Right ventricle myocardium inferior (tissue), 1 donor: ENCODE measurements at places on chromosomes 7 and 10. TPM values are rescaled to one million over a fixed set of nuclear protein-coding genes. Genes with fewer than 3 reads are reported as not detected.
A peak's percentile ranks its signal among the peaks of the same experiment; 100 is the strongest.

Gene PILRB
- total RNA-seq, result 9.2 TPM

Gene CPEB3
- 14.1 TPM for total RNA-seq

DNA sequence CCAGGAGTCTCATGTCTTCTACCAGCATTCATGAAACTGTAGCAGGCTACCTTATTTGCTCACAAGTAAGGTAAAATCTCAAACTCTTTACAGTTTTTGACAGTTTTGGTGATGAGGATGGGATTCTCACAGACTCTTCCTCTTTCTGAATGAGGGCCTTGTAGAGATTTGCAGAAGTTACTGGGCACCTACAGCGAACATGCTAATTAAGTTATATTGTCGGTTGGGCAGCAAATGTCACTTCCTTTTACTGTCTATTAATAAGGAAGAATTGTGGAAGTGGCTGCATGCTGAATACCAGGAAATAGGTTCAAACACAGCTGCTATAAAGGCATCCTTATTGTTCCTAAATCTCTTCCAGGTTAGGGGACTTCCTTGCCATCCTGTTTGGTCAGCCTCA, 189.6 kb downstream of the DNAJC1 start:
- DNase-seq, result no peak

GRCh38 chr7:68321076-68321639, 1277.1 kb upstream of the AUTS2 start:
- no peak for DNase-seq

GRCh38 chr10:77173615-77174461, 463.8 kb downstream of the KCNMA1 start:
- DNase-seq, result peak; percentile 70

DNA sequence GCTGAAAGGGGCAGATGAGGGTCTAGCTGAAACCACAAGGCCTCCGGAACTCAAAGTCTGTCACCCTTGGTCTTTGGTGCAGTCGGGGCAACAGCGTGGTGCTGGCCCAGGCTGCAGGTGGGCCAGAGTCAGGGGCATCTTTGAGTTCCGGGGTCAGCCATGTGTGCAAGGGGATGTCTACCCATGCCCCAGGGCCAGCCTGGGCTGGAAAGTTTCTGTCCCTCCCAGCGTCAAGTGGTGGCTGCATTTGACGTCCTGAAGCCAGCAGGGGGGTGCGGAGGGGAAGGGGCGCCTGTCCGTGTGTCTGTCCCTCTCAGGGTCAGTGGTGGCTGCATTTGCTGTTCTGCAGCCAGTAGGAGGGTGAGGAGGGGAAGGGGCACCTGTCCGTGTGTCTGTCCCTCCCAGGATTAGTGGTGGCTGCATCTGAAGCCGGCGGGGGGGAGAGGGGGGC, 638 bp downstream of the BRAT1 start:
- no peak for DNase-seq
